ENCODE measurements at places on chromosomes 2 and 18.

- no peak for DNase-seq
These were observed 123.3 kb upstream of the RND3 start for GRCh38 chr2:150610670-150611279.

- no peak for DNase-seq
These were observed 578 bp downstream of the IWS1 start for GRCh38 chr2:127525691-127526131.

- no peak for DNase-seq
These were observed 6.6 kb downstream of the FZD7 start for GRCh38 chr2:202040079-202040844.

- DNase-seq = no peak
These were observed at the start of gene LINC00305 for GRCh38 chr18:64148988-64149387. TSS of gene LINC00305 (minus strand) at chr18:64149088.

DNA sequence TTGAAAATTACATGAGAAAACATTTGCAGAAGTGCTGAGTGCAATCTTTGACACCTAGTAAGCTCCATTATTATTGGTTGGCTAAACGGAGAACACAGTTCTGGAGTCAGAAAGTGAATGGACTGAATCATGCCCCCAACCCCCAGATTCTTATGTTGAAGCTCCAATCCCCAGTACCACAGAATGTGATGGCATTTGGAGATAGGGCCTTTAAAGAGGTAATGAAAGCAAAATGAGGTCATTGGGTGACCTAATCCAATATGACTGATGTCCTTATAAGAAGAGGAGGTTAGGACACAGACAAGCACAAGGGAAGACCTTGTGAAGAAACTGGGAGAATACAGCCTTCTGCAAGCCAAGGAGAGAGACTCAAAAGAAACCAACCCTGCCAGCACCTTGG is 200.9 kb upstream of the EPAS1 start:
- no peak for DNase-seq

- DNase-seq = no peak
These were observed 270.2 kb downstream of the EN1 start for GRCh38 chr2:118577202-118577601.

GRCh38 chr2:190637903-190638618 is 10.8 kb upstream of the NAB1 start:
- no peak for DNase-seq

DNA sequence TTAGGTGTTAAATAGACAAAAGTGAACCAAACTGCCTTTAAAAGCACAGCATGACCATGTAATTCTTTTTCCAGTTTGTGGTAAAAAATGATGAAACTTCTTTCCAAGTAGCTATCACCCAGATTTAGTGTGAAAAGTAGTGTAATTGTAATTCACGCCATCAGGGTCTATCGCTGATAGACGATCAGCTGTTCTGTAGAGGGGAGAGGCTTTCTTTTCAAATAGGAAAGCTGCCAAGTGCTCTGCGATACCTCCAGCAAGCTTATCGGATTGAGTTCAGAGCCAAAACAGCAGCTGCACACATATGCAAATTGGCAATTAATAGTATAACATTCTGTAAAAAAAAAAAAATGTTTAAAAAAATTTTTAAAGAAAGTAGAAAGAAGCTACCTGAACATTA is 61.9 kb upstream of the PSMD14 start:
- DNase-seq = no peak

- no peak for DNase-seq
These were observed 217.1 kb downstream of the KLHL29 start for GRCh38 chr2:23602116-23602515.

GRCh38 chr18:13808294-13809042 is 15.5 kb upstream of the MC5R start:
- no peak for DNase-seq

GRCh38 chr18:36460854-36461253 is 163.3 kb downstream of the FHOD3 start:
- DNase-seq = no peak

GRCh38 chr2:38450509-38450908 is 73.4 kb upstream of the ATL2 start:
- DNase-seq = no peak

GRCh38 chr2:197993363-197993762 is 189.0 kb downstream of the PLCL1 start:
- DNase-seq = no peak

DNA sequence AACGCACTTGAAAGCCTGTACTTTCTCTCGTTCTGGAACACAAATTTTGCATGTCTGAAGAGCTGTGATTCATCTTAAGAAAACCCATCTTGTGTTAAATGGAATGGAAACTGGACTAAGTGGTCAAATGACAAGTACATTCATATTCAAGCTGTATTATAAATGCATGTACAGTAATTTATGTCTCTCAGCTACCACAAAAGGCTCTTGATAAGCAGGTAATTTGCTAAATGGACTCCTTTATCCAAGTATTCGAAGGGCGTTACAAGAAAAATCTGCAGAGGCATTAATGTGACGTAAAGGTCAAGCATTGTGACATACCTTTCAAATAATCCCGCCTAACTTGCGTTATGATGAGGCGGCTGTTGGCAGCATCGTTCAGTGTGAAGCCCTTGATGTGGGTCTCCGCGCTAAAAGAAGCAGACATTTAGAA is 66.6 kb downstream of the ABCG8 start:
- no peak for DNase-seq

DNA sequence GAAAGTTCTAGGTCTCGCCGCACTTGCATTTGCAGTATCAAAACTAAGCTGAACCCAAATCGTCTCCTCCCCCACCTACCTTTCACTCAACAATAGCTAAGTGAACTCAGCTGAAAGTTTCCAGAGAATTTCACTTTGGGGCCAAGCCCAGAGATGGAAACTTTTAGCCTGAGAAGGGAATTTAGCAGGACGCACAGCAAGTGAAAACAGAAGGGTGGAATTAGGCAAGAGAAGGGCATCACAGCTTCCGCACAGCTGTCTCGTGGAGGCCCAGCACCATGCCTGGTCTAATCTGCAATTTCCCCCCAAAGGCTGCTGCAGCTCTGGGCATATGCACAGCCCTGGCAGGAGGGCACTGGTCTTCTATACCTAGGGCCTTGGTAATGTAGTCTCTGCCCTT is 262.0 kb downstream of the TNS1 start:
- DNase-seq = no peak

GRCh38 chr2:17680119-17680518 is 73.5 kb downstream of the SMC6 start:
- DNase-seq = no peak

- no peak for DNase-seq
These were observed 177.9 kb downstream of the FAM124B start for GRCh38 chr2:224223851-224224555.

- no peak for DNase-seq
These were observed 5.4 kb downstream of the UBE2F start for GRCh38 chr2:237972211-237972610.

- DNase-seq = no peak
These were observed 13.0 kb upstream of the LBH start for GRCh38 chr2:30218338-30218713.

DNA sequence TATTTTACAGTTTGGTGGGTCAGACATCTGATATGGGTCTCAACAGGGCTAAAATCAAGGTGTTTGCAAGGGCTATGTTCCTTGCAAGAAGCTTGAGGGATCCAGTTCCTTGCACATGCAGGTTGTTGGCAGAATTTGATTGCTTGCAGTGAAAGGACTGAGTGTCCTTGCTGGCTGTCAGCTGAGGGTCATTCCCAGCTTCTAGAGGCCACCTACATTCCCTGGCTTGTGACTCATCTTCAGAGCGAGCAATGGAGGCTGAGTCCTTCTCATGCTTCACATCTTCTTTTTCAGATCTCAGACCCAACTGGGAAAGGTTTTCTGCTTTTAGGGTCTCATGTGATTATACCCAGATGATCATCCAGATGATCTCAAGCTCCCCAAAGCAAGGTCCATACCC is 12.4 kb downstream of the MEX3C start:
- DNase-seq = no peak

DNA sequence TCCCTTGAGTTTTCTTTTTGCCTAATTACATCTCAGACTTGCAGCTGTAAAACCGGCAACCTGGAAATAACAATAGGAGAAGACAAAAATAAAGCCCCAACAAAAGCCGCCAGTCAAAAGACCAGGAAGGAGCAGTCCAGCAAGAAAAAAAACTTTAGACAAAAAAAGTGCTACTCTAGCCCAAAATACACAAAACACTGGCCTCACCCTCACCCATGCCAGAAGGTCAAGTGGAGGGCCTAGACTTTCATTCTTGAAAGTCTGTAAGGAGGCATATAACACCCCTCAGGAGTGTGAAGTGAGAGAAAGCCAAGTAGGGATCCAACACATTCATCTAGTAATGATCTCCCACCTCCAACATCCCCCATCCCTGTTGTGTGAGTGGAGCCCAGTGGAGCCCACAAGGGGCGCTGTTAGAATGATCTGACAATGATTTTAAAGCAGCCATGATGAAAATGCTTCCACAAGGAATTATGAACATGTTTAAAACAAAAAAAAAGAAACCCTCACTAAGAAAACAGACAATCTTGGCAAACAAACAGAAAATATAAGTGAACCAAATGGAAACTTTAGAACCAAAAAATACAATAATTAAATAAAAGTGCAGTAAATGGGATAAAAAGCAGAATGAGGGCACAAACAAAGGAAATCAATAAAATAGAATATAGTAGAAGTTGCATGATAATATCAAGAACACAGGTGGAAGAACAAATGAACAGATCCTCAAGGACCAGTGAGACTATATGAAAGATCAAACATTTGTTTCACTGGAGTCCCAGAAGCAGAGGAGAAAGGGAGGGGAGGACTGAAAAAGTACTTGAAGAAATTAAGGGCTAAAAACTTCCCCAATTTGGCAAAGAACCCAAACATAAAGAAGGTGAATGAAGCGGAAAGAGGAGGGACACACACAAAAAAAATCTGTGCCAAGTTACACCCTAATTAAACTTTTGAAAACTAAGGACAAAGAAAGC is 23.9 kb downstream of the SESTD1 start:
- no peak for DNase-seq

GRCh38 chr2:82224301-82224940 is 1919.9 kb upstream of the LRRTM1 start:
- no peak for DNase-seq

DNA sequence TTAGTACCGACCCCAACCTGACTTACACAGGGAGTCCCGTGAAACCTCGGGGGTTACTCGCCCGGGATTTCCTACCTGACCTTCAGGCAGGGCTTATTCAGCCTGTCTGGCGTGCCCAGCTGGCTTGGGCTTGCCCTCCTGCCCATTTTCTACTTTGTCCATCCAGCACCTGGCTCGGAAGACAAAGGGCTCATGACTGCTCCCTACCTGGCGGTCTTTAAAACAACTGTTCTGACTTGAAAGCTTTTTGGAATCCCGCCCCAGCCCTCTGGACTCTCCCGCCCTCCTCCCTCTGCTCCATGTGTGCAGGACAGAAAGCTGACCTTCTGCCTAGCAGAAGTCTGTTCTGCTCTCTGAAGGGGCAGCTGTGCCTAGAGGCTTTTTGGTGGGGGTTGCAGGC is 43.1 kb downstream of the ACKR3 start:
- DNase-seq = no peak

- no peak for DNase-seq
These were observed 15.8 kb downstream of the DAPL1 start for GRCh38 chr2:158810731-158811460.

DNA sequence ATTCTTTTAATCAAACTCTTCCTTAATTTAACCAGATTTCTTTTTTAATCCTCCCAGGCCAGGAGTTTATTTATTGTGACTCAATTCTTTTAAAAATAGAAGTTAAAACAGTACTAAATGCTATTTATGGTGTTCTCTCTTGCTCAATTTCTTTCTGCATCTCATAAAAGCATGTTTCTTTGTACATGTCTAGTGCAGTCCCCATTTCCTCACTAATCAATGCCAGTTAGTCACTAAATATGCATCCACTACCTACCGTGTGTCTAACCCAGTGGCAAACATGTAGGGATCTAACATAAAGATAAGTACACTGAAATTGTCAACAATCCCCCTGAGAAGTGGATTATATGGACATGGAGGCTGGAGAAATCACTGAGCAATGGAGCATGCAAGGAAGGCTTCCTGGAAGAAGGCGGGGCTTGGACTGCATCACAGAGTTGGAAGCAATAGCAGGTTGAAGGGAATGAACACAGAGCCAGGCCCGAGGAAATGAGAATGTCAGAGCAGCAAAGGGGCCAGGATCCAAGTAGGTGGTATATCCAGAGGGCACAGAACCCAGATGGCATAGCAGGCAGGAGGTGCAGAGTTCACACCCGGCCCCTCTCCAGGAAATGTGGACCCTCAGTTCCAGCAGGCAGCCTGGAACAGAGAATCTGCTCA is 105.3 kb upstream of the FOSL2 start:
- DNase-seq = no peak

- DNase-seq = no peak
These were observed 147.4 kb downstream of the MEIS1 start for GRCh38 chr2:66582104-66582986.

GRCh38 chr18:26646901-26647300 is 98.5 kb upstream of the KCTD1 start:
- no peak for DNase-seq

- no peak for DNase-seq
These were observed 108.8 kb downstream of the MTCL1 start for GRCh38 chr18:8814206-8814605.

- DNase-seq = no peak
These were observed 52.2 kb downstream of the CRACDL start for GRCh38 chr2:98883780-98884211.

- no peak for DNase-seq
These were observed 17.6 kb downstream of the ADAM17 start for GRCh38 chr2:9538000-9538507.

DNA sequence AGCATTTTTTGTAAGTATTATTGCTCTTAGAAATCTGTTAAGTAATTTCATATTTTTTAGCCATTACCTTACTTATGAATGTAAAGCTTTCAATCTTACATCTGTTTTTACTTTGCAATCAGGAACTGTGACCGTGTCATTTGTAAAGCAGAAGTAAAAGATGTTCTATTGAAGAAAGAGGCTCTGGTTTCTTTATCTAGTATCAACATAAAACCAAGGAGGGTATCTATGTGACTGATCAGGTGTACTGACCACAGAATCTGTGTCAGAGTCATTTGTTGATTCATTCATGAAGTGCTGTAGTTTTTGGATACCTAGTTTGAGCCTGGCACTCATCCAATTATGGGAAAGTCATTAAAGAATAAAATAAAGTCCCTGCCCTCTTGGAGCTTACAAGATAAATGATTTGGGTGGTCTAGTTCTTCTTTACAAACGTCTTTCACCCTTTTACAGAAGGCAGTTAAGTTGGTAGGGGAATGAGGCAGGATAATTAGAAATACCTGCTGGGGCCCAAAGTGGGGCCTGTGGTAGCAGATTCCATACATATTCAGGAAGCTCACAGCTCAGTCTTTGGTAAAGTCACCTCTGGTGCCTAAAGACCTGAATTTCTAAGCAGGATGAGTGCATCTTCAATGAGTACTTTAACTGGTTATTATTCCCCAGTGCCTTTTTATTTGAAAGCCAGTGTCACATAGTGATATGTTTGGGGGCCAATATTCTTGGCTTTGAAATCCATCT is 260.6 kb upstream of the NT5C1B start:
- DNase-seq = no peak

GRCh38 chr2:19686439-19686838 is 215.3 kb downstream of the TTC32 start:
- DNase-seq = no peak

Measured in stimulated activated CD8-positive, alpha-beta memory T cell treated with anti-CD3 and anti-CD28 coated beads, Interleukin-4, amount 100 ng/mL, for 24 hours (primary cell).